ENCODE measurements at places on chromosomes 6 and 20.

- DNase-seq, result no peak
Observed at GRCh38 chr6:163892824-163893561, 478.5 kb downstream of the QKI start.

GRCh38 chr6:24154121-24154520, 28.1 kb downstream of the NRSN1 start:
- no peak for DNase-seq

DNA sequence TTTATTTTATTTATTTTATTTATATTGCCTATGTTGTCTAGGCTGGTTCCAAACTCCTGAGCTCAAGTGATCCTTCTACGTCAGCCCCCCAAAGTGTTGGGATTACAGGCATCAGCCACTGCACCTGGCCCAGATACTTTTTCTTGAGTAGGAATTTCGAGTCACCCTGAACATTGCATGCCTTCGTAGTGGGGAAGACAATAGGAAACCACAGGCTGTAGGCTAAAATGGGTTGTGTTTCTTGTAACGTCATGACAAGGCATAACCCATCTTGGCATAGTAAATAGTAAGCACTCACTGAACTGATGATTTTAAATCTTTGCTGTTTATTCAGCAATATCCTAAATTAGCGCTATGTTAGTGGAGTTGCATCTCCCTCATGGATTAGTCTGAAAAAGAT, 34.9 kb downstream of the PTPN1 start:
- DNase-seq, result no peak

GRCh38 chr6:76217606-76218005, 145.1 kb upstream of the IMPG1 start:
- no peak for DNase-seq

GRCh38 chr20:22515264-22515663, 69.1 kb downstream of the FOXA2 start:
- no peak for DNase-seq

DNA sequence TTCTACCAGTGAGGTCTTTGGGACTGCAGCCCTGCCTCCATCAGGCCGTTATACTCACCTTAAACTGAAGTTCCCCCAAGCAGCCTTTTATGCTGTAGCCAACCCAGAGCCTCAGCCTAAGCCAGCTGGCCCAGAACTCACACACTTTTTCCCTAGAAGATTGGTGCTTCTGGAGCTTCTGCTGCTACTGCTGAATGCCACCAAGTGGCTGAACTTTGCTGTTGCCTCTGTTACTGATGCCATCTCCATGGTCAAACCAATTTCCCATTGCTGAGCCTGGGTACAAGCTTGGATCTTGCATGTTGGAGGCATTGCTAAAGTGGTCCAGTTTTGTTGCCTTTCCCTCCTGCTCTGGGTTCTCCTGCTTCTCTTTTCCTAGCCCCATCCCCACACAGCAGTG, 15.0 kb upstream of the TBX18 start:
- no peak for DNase-seq

GRCh38 chr6:110613356-110613755, 136.9 kb upstream of the SLC22A16 start:
- no peak for DNase-seq

DNA sequence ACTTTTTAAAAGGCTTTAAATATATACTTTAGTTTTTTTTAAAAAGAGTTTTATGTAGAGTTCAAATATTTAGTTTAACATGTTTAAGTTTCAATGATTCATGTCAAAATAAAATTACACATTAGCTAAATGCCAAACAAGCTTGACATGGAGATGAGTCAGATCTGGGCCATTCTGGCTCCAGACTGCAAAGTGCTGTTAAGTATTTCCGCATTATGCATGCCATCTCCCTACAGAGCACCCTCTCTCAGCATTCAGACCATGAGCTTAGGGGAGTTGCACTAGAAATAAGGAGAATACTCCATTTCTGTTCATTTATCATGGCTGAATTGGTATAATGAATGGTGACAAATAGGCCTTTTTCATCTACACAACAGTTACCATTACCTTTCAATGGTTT, 21.5 kb upstream of the HS3ST5 start:
- DNase-seq, result no peak

DNA sequence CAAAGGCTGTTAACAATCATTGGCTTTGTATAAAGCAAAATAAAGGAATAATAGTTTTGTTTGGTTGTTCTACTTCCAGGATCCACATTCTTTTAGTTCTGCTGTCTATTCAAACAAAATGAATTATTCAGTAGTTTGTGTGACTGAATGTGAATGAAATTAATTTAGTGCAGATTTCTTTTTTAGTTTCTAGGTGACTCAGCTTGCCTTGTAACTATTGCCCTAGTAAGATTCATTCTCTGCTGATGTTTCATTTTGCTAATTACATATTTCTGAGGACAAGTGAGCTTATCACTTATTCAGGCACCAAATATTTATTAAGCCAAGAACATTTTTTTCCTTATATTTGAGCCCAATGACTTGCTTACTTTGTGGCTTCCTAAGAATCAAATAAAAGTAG, 46.5 kb upstream of the RIPOR2 start:
- DNase-seq, result no peak

GRCh38 chr6:4032475-4032874, 46.5 kb downstream of the FAM217A start:
- no peak for DNase-seq

DNA sequence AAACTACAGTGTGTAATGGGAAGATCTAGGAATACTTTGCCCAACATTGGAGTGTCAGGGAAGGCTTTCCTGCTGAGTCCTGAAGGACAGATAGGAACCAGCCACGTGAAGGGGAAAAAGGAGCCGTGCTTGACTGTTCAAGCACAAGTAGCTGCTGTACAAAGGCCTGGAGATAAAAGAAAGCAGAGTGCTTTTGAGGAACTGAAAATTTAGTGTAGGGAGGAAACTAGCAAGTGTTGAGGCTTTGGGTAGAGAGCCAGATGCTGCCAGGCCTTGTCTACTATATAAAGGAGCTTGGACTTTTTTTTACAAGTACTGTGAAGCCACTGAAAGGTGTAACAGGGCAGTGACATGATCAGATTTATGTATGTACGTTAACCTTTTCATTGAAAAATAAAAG, 39.0 kb downstream of the DSE start:
- DNase-seq, result no peak

- DNase-seq, result peak; percentile 84
Observed at GRCh38 chr20:17636523-17637412, 45.3 kb downstream of the RRBP1 start.

DNA sequence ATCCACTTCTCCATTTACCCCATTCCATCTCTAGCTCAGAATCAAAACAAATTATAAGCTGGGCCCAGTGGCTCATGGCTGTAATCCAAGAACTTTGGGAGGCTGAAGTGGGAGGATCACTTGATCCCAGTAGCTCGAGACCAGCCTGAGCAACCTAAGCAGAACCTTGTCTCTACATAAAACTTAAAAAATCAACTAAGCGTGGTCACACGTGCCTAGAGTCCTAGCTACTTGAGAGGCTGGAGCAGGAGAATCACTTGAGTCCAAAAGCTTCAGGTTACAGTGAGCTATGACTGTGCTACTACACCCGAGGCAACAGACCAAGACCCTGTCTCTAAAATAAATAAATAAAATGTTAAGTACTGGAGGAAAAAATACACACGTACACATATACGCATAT, 74.7 kb upstream of the RUNX2 start:
- DNase-seq, result no peak

DNA sequence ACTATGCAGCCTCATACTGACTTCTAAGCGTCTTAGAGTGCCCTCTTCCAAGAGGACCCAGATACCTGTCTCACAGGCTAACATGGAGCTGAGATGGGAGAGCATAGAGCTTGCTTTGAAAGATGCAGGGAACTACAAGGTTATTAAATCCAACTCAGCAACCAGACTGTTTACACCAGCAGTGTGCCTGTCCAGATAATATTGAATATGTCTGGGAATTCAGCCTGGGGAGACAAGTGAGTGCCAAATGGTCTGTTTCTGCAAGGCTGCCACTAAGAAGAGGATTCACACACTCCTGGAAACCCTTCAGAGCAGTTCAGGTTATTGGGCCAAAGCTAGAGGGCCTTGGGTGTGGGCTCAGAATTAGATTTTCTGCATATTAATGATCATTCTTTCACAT, 547.8 kb downstream of the PTPRT start:
- DNase-seq, result no peak

DNA sequence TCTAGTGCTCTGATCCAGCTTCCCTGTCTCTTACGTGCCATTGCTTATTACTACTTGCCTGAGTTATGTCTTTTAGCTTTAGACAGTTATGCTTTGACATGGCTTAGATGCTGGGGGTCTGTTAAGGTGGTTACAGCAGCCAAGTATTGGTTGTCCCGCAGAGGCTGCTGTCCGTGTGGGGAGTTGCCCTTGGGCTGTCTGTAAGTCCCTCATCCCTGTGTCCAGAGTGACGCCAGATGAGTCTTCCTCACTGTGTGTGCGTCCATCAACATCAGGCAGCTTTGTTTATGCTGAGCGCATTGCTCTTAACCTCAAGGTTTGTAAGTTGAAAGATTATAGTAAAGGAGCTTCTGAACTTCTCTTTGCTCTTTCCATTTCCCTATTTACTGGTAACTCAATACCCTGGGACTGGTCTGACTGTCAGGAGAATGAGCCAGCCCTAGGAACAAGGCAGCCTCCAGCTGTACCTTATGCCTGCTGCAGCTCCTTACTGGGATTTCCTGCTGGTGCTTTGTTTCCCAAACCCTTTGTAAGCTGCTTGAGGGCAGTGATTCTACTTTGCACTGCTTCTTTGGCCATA, 7.2 kb downstream of the FAM120B start:
- peak; percentile 60 for DNase-seq

GRCh38 chr20:48630342-48631075, 197.3 kb downstream of the PREX1 start:
- peak; percentile 52 for DNase-seq

GRCh38 chr6:169235286-169235685, 18.4 kb downstream of the THBS2 start:
- DNase-seq, result no peak

GRCh38 chr20:61964675-61965605, 100.7 kb downstream of the TAF4 start:
- no peak for DNase-seq

- DNase-seq, result no peak
Observed at GRCh38 chr20:23410916-23411695, 10.2 kb downstream of the NAPB start.

- no peak for DNase-seq
Observed at GRCh38 chr6:140393665-140394540, 1019.5 kb upstream of the CITED2 start.

DNA sequence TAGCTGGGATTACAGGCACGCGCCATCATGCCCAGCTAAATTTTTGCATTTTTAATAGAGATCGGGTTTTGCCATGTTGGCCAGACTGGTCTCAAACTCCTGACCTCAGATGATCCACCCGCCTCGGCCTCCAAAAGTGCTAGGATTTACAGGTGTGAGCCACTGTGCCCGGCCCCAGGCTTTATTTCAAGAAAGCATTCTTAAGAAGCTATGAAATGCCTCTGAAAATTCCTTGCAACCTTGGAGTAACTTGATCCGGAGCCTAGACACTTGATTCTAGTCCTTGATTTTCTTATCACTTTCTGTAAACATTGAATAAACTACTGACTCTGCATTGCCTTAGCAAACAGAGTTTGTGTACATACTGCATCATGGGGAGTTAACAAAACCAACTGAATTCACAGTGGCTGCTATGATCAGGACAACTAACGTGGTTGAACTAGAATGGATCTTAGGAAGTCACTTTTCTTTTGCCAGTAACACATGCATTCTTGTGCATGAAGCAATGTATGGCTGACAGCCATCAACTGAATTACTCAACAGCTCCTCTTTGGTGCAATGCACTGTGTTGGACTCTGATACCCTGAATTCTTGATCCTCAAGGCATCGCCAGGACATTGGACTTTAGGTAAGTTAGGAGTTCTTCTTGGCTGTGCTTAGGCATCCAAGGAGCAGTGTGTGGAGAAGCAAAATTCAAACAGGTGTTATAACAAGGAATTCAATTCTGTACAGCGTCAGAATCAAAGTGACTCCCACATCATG, 102.8 kb upstream of the TMEM170B start:
- no peak for DNase-seq

DNA sequence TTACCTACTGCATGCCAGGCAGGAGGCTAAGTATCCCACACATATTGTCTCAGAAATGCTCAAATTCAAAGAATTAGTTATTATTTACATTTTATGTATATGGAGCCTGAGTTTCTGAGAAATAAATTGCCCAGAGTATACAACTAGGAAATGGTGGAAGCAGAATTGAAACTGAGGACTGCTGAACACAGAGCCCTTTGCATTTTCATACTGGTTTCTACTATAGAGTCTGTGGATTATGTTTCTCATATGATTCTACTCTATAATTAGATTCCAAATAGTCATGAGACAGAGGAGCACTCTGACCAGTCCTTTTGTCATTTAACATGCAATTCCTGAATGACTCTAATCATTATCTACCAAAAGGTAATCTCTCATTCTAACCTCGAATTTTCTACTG, 254.3 kb downstream of the LMBRD1 start:
- DNase-seq, result no peak

DNA sequence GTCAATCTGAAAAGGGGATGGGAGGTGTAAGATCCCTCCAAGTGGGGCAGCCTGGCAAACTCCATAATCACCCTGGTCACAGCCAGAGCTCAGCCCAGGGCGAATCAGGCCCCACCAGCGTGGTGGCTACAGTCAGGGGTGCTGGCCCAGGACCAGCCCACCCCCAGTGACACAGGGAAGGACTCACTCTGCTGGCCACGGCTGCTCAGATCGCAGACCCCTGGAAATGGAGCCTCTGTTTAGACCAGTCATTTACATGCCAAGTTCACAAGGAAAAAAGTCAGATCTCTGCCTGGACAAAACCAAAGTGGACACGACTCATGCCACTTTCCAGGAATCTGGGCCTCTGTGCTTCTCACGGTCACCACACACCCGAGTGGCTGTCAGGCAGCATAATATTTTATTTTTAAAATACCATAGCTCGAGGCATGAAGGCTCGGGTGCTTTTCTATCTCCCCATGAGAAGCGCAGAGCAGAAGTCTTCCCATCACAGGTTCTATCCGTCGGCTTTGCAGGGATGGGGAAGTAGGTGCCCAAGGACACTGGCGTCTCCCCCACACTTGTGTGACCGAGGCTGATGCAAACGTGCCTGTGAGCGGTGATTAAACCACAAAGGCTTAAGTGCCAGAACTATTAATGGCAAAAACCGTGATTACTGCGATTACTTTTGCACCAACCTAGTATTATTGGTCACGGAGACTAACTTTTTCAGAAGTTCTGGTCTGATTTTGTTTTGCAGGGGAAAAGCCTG, 13.0 kb downstream of the PXDC1 start:
- DNase-seq, result no peak

DNA sequence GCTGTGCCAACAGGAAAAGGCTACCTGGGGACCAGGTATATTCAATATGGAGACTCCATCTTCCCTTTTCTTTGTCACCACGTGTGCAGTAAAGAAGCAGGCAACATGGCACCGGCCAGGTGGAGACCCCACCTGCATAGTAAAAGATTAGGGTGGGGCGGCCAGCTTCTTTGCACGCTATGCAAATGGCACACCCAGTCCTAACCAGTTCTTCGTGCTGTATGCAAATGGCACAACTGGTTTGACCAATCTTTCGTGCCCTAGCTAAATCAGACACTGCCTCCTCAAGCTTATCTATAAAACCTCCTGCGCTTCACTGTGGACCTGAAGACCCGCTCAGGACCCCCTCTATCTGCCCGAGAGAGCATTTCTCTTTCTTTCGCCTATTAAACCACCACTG, 88.8 kb upstream of the EZR start:
- peak; percentile 45 for DNase-seq
